AG04450 (cell line): ENCODE measurements at places on chromosomes 2 and 18. TPM values are rescaled to one million over a fixed set of nuclear protein-coding genes. Genes with fewer than 3 reads are reported as not detected.

DNA sequence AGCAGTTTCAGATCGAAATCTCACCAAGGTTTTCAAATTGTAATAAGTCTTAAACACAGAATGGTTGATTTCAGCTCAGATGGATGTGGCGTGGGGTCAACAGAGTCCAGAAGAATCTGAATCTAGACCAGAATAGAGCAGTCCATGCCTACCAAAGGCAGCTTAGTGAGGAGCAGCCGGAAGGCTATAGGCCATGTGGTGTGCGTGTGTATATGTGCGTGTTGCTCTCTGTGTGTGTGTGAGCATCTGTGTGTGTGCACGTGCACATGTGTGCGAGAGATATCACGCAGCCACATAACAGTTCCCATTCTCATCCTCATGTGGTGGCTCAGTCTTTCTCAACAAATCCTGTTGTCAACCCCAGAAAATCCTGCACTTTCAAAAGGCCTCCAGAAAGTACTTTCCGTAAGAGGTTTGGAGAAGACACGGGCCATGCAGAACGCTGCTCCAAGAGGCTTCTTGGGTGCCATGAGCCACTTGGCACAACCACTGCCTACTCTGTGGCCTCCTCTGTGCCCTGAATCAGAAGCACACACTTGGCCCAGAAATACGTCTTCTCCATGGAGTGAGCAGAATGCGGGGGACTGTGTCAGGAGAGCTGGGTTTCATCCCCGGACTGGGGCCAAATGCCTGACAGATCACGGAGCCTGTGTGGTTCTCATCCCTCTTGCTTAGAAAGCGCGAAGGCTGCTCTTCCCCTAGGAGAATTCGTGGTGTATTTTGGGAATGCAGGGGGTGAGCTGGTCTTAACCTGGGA lies 67.3 kb downstream of the ACKR3 start:
- no peak for DNase-seq

DNA sequence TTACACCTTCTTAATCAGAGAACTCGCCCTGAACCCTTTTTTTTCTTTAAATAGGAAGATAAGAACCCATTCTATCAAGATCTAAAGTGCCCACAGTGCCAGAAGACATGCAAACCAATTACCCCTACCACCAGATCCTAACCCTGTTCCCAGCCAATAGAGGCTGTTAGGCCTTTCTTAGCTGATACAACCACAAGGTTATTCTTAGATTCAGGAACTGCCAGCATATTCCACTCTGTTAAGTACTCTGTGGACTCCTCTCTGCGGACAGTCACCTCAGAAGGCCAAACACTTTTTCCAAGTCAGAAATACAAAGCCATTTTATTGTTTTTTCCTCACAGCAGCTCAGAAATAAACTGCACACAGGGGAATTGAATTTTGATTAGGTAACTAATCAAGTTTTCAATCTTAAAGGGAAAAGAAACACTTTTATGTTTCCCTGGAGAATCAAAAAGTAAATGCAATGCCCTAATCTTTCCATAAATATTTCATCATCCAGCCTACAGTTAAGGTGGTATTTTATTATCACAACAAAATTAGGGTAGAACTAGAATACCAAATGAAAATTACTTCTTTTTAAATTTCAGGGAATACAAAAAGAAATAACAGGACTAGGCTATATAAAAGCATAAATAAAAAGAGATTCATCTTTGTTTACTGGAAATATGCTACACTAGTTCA lies 111.4 kb downstream of the NBAS start:
- DNase-seq: no peak

TRAPPC12 gene
- 41.7 and 56.0 TPM in 2 replicates for polyA plus RNA-seq

DNA sequence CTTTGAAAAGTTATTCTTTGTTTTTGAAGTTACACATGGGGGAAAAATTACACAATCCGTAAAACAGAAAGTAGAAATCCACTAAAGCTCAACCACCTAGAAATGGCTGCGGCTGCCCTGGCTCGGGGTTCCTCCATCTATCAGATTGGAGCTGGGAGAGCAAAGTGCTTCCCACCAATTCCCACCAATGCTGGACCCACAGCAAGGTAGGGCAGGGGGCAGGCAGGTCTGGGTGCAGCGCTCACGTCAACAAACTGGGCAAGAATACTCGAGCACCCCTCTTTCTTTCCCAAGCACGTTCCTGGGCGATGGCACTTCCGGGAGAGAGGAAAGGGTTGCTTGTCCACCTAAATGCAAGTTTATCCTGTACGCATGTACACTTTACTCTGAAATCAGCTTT lies 217.6 kb downstream of the NDUFA10 start:
- DNase-seq: no peak

PPP1R1C gene
- 0.26 and 0.41 TPM in 2 replicates for polyA plus RNA-seq

GRCh38 chr18:47724186-47724975 lies 206.1 kb downstream of the SMAD2 start:
- DNase-seq: no peak

SLC66A2 gene
- polyA plus RNA-seq: 13.9 and 18.1 TPM in 2 replicates

DNA sequence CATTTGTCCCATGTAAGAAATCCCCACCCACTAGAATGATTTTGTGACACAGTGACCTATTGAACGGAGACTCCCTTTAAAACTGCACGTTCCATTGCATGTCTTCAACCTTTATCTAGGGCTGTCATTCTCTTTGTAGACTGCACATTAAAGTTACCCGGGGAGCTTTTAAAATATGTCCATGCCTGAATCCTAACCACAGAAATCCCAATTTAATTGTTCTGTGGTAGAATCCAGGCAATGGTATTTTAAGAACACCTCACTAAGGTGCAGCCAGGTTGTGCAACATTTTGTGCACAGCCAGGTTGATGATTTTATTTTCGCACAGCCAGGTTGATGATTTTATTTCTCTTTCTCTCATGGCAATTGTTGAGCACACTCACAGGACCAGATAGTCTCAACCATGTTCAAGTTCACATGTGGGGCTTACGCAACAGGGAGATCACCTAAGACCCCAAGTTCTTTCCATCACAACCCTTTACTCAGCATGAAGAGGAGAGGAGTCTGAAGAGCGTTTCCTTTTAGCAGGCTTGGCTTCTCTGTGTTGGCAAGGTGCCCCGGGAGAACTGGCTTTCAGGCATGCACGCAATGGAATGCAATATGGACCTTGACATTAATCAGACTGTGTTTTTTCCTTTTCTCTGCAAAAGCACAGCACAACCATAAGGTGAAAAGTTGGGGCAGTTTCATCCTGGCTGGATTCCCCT lies 467.3 kb upstream of the ETAA1 start:
- peak; percentile 49 for DNase-seq

AGXT gene
- polyA plus RNA-seq: not detected in 2 replicates

TLX2 gene
- polyA plus RNA-seq: not detected in 2 replicates

CTAGE1 gene
- polyA plus RNA-seq: 0.05 TPM in 1 of 2 replicates, not detected in the other

GRCh38 chr2:220188031-220188430 lies 560.6 kb downstream of the SLC4A3 start:
- DNase-seq: no peak

CLEC4F gene
- not detected in 2 replicates for polyA plus RNA-seq

DNA sequence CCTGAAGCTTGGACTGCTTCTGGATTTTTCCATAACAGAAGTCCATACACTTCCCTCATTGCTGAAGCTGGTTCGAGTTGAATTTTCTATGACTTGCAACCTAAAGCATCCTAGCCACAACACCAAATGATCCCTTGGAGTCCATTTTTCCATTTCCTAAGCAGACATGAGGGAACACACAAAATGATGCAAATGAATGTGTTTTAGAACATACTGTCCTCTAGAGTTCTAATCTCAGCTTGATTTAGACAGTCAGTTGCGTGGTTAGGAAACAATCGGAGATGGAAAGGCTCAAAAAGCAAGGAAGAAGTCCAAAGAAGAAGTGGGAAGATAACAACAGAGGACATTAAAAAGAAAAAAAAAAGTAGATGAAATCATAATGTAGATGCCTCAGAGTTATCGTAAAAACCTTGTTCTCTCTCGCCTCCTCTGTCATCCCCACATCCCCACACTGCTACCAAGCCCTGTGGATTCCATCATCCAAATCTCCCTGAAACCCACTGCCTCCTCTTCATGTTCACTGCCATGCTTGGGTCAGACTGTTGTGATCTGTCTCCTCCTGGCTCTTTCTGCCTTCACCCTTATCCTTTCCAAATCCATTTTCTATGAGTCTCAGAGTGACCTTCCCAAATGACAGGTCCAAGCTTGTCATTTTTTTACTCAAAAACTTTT lies 58.4 kb downstream of the TMEM247 start:
- no peak for DNase-seq

DNA sequence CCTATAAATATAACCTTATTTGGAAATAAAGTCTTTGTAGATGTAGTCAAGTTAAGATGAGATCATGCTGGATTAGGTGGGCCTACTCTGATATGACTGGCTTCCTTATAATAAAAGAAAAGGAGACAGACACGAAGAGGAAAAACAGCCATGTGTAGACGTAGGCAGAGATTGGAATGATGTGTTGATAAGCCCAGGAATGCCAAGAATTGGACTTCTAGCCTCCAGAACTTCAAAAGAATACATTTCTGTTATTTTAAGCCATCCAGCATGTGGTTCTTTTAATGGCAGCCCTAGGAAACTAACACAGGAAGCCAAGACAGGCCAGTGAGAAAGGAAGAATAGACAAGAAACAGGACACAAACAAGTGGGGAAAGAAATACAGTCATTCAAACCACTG lies 68.6 kb downstream of the NYAP2 start:
- DNase-seq: no peak

DNA sequence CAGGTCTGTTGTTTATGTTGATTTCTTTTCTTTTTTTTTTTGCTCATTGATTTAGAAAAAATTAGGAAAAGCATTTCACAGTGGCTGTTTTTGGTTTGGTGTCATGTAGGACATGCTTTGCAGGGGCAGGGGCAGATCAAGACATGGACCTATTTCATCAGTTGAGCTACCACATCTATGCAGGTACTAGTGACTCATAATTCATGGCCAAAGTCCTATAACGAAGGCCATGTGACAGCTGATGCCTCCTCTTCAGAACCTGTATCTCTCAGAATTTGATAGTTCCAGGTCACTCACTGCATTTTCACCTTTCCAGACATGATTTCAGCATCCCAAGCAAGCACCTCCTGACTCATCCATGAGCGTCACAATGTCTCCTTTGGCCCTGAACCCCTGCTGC lies 195.8 kb downstream of the ALK start:
- no peak for DNase-seq

CXCR1 gene
- polyA plus RNA-seq: not detected in 2 replicates

ACYP2 gene
- 6.3 and 8.1 TPM in 2 replicates for polyA plus RNA-seq

NEB gene
- polyA plus RNA-seq: 0.06 and 0.14 TPM in 2 replicates

DNA sequence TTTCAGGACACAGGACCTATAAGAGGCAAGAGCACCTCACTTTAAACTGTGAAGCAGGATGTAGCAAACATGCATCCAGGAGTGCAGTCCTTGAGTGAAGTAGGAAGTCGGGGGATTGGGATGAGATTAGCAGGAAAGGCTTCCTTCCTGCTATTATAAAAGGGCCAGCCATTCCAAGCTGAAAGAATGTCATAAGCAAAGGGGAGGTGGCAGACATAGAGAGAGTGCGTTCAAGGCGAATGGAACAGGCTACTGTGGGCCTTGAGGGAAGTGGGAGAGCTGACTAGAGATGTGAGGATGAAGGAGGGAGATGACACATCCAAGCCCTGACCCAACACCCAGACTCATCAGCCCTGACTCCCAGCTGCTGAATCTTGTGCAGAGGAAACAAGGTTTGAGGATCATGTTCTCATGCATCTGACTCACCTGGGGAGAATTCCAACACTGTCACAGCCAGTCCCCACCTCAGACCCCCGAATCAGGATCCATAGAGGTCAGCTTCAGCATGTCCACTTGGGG lies 63.9 kb downstream of the GYPC start:
- DNase-seq: no peak

DNA sequence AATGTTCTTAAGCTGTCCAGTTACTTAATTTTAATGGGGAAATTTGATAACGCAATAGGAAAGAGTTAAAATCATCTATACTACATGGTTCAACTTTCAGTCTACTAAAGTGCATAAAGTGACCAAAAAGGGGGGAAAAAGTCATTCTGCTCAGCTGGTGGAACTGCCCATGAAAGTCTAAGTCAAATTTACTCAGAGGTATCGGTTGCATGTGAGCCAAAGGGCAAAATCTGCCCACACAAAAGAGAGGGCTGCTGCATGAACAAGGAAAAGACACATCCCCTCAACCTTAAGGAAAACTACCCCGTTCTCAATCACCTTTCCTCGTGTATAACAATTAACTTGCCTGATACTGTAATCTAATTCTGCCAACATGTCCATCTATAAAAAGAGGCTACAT lies 126.1 kb downstream of the TCF4 start:
- no peak for DNase-seq

MC4R gene
- polyA plus RNA-seq: 0.06 TPM in 1 of 2 replicates, not detected in the other

GRCh38 chr2:211802666-211803065 lies 735.9 kb downstream of the ERBB4 start:
- no peak for DNase-seq

- DNase-seq: no peak
These were observed 61.6 kb downstream of the ICOS start for GRCh38 chr2:203997980-203998809.

GRCh38 chr2:43508209-43508608 lies 87.6 kb downstream of the THADA start:
- no peak for DNase-seq

SH3RF3 gene
- polyA plus RNA-seq: 5.7 and 7.0 TPM in 2 replicates

DNA sequence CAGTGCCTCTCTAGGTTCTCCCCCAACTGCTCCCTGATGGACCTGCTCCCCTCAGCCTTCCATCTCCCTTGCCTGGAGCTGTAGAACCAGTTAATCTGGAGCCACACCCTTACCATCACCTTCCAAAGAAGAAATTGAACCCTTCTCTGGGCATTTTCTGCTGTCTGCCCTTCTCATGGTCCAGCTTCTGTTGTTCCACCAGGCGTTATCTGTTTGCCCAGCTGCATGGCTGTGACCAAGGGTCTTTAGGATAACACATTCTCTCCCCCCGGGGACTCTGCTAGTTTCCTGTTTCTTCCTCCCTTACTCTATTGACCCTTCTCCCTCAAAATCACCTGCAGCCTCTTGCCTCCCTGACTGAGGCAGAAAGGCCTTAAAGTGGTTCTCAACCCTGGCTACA lies 3.2 kb upstream of the ANKRD53 start:
- no peak for DNase-seq

DNA sequence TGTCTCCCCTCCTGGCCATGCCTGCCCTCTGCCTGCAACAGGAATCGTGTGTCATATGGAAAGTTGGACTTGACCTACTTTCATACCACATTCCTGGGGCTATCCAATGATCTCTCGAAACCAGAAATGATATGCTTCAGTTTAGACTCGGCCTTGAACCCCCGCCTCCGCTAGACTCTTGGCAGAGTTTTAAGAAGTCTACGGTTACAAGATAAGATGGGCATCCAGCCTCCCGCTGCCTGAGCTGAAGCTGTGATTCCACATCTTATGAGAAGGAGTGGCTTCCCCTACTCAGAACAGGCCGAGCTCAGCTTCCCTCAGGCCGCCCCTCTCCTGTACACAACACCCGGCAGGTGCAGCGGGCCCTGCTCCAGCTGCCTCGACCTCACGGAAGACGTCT lies 73.9 kb downstream of the MTCL1 start:
- DNase-seq: no peak

DNA sequence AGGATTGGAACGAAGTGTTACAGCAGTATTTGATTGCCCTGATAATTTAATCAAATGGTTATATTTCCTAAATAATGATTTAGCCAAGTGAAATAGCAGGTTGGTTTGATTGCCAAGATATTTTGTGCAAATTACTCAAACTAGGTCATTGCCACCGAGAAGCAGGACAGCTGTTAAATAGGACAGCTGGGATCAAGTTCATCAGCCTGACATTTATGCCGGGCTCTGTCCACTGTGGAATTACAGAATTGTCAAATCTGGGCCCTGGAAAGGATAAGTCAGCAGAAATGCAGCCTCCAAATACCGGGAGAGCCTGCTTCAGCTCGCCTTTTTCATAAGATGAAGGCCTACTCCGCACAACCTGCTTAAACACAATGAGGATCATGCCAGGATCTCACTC lies 73.9 kb upstream of the RPL31 start:
- no peak for DNase-seq

GRCh38 chr18:58015065-58015780 lies 28.8 kb upstream of the NEDD4L start:
- DNase-seq: no peak
